ENCODE measurements at places on chromosomes 6 and 20.

DNA sequence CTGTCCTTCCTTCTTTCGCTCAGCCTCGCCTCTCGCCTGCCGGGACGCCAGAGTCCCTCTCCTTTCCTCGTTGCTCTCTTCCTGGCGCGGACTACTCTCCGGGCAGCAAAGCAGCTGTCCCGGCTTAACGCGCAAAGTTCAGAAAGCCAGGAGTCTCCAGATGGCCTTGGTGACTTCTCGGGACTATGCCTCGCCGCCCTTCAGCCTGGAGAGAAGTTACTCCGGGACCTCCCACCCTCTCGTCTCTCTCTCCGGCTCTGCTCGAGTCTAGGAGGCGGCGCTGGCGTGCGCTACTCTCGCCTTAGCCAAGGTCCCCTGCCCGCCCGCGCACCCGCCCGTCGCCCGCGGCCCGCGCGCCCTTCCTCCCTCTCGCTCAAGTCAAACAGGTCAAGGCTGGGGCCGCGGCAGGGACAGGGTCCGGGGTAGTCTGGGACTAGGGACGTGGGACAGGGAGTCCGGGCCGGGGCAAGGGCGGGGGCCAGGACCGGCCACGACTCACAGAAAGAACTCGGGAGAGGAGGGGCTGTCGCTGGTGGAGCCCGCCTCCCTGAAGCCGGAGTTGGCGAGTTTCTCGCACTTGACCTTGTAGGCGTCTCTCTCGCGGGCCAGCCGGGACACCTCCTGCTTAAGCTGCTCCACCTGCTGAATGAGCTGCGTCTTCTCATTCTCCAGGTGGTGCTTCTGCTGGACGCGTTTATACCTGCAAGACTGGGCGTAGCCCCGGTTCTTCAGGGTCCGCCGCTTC lies 1.5 kb downstream of the MAFB start:
- peak; percentile 69 for DNase-seq

DNA sequence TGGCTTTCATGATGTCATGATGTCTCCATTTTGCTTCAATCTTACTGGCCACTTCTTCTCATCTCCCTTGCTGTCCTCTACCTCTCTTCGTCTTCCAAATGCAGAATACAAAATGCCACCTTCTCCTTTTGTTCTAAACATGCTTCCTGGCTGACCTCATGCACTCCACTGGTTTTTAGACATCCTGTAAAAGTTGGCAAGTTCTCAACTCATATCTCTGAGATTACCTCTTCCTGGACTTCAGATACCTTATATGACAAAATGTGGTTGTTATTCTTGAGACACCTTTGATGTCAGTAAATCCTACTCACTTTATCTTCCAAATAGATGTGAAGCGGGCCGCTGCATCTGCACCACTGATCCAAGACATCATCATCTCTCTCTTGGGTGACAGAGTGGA lies 212.7 kb upstream of the FOXA2 start:
- no peak for DNase-seq

DNA sequence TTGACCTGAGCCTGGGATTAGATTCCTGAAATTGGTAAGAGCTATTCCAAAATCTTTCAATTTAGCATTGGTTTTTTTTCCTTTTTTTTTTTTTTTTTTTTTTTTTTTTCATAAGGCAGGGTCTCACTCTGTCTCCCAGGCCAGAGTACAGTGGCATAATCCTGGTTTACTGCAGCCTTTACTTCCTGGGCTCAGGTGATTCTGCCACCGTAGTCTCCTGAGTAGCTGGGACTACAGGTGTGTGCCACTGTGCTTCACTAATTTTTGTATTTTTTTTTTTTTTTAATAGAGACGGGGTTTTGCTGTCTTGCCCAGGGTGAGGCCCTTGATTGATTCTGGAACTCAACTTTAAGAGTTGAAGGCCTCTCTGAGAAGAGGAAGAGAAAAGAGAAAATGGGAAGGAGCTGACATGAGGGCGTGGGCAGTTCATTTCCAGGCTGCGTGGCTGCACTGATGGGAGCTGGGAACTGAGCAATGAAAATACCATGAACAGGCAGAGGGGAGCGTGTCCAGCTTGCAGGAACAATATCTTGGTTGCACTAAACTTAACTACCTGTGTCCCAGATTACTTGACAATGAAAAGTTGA lies 24.6 kb downstream of the KDM1B start:
- no peak for DNase-seq

GRCh38 chr6:30915591-30915946 lies 1.5 kb downstream of the VARS2 start:
- peak; percentile 77 for DNase-seq

DNA sequence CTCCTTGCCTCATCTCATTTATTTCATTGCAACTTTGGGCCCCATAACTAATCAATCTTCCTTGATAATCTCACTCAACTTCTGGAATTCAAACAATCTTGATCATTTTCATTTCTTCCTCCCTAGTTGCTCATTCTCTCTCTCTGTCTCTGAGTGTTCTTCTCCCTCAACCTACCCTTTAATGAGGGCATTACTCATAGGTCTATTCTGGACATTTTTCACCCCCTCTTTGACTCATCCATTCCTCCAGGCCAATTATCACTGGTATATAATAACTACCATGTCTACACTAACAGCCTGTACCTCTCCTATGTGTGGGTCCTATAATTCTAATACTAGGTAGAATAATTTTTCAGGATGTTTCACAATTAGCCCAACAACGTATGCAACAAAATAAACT lies 78.8 kb downstream of the COL21A1 start:
- peak; percentile 32 for DNase-seq

- no peak for DNase-seq
These were observed 213.9 kb downstream of the UNC5CL start for GRCh38 chr6:40825102-40825501.

DNA sequence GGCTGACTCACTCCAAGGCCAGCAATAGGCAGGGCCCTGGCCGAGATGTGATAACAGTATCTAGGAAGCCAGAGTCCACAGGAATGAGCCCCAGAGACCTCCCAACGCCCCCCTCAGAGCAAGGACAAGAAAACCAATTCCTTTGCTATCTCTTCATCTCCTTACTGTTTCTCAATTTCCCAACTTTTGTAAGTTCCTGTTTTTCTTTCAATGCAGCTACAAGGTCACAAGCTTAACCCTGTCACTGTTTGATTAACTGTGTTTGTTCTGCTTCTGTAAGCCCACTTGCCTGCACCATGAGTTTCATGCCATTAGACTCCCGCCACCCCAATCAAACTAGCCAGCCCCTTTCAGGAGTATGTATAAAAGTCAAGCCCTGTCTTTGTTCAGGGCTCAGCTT lies 3.5 kb downstream of the FKBP1C start:
- no peak for DNase-seq

- DNase-seq = peak; percentile 73
These were observed 88.1 kb downstream of the SNAP25 start for GRCh38 chr20:10306440-10307358.

- DNase-seq = no peak
These were observed 45.3 kb upstream of the STXBP5 start for GRCh38 chr6:147158881-147159280.

DNA sequence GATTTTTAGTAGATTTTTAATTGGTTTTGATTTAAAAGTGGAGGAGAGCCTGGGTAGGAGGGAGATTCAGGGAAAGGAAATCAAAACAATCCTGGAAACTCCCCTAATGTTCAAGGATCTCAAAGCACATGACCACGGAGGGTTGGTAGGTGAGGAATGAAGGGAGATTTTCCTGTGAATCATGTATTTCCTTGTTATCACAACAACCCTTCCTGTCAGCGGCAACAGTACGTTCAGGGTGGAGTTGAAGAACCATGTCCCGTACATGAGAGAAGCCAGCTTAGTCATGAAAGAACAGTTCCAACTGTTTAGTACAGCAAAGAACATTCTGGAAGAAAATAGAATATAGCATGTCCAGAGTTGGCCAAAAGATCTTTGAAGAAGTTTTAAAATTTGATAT lies 79.4 kb upstream of the SCAF8 start:
- peak; percentile 76 for DNase-seq

GRCh38 chr20:19110881-19111460 lies 101.5 kb upstream of the SLC24A3 start:
- DNase-seq = no peak

DNA sequence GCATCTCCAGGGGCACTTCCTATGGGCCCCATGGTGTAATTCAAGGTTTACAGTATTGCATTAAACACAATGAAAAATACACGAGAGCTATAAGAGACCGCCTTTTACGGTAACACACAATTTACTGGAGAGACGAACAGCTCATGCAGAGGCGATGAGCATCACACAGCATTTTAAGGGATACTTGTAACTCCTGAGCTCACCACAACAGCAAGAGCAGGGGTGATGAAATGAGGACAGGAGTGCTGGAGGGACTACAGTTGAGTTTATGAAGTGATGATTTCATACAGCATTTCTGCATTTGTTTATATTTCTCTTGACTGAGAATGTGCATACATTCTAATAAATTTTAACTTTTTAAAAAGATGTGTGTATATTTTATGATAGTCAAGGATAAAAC lies 113.9 kb downstream of the WDR27 start:
- DNase-seq = peak; percentile 7

DNA sequence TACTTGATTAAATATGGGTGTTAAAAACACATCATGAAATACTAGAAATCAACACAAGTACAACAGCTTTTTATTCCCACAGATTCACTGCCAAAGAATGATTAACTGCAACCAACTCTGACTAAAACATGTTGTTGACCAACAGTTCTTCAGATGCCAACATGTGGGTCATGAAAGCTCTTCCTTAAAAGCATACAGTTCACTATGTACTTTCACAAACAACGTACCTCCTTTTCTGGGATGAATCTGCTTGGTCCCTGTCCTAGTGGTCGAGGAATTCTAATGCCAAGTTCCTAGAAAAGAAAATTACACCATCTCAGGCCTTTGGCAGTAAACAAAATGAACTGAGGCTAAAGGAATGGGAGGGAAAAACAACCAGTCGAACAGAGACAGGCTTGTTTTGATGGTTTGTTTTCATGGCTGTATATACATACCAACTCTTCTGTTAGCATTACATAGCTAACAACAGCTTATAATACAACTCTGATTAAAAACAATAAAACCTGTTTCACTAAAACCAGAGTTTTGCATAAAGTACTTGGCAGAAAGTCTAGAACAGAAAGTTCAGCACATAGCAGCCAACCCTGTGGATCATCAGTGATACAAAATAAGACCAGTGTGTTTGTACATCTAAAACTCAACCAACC lies 92.5 kb downstream of the SESN1 start:
- DNase-seq = peak; percentile 88

DNA sequence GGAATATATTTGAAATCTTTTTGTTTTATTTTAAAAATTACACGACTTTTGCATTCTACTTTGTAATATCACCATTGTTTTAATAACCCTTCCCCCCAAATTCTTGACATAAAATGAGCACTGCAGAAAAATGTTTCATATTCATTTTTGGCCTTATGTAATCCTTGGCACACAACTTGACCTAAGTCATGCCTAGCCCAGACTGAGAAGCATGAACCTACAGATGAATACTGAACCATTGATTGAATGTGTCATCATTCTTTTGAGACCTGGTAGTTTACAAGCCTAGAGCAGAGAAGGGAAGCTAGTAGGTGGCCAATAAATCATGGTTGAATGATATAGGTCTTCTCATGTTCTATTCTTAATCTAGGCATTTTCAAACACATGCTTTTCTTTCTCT lies 89.4 kb upstream of the EDN1 start:
- no peak for DNase-seq

DNA sequence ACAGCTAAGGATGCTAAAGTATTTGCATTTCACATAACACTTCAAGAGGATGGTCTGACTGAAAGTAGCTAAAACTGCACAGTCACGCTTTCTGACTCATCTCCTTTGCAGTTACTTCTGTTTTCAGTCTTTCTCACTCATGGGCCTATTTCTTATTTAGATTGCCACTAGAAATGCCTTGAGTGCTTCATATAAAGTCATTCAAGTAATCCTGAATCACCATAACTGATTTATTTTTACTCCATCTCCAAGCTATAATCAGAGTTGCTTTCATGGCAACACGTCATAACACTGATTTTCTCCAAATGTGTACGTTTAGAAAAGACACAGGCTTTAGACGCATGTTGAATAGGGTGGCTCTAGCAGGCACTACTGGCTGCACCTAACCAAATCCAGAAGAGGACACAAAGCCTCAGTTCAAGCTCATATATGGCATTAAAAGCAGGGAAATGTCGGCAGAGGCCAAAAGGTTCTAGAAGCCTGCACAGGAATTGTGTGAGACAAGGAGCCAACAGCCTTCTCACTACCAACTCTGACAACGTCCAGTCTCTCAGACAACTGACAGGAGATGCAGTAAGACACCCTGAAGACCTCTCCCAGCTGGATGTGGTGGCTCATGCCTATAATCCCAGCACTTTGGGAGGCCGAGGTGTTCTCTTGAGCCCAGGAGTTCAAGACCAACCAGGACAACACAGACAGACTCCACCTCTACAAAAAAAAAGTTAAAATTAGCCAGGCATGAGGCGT lies 64.1 kb upstream of the BEND6 start:
- peak; percentile 96 for DNase-seq

- peak; percentile 37 for DNase-seq
These were observed 191.7 kb upstream of the RIN2 start for GRCh38 chr20:19566226-19566945.

GRCh38 chr6:10557913-10558312 lies 36.8 kb downstream of the GCNT2 start:
- DNase-seq = no peak

DNA sequence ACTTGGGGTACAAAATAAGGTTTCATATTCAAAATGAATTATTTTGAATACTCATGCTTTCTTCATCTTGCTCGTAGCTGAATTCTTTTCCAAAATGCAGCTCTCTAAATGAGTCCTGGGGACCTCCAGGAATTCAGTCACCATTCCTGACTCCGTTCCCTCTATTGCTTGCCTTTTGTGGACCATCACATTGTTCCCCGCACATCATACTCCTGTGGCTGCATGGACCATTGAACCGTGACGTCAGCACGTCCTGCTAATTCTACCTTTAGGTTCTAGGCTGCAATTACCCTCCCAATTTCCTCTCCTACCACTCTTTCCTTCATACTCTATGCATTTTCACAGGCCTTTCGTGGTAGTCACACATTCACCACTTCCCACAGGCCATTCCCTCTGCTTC lies 173.1 kb upstream of the ID4 start:
- no peak for DNase-seq

DNA sequence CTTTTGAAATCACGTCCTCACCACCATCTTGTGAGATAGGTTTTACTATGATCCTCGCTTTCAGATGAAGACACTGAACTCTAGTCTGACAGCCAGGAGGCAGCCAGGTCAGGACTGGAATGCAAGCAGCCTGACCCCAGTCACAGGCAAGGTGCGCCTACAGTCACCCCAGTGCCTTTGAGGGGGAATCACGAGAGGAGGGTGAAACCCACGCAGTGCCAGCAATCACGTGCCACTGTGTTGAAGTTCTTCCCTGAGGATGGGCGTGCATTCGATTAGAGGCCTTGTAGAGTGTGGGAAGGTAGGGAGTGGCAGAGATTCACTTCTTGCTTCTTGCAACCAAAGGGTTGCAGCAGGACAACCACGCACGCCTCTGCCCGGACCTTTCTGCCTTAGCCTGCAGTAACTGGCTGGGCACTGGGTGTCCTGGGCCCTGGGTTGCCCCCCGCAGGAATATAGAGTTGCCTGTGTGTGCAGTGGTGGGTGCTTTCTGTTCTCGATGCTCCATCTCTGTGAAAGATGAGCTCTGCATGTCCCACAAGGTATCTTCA lies 33.7 kb upstream of the IRF4 start:
- DNase-seq = no peak
